PC-9 (cell line): ENCODE measurements at places on chromosomes 7 and 10. TPM values are rescaled to one million over a fixed set of nuclear protein-coding genes. Genes with fewer than 3 reads are reported as not detected.

DNA sequence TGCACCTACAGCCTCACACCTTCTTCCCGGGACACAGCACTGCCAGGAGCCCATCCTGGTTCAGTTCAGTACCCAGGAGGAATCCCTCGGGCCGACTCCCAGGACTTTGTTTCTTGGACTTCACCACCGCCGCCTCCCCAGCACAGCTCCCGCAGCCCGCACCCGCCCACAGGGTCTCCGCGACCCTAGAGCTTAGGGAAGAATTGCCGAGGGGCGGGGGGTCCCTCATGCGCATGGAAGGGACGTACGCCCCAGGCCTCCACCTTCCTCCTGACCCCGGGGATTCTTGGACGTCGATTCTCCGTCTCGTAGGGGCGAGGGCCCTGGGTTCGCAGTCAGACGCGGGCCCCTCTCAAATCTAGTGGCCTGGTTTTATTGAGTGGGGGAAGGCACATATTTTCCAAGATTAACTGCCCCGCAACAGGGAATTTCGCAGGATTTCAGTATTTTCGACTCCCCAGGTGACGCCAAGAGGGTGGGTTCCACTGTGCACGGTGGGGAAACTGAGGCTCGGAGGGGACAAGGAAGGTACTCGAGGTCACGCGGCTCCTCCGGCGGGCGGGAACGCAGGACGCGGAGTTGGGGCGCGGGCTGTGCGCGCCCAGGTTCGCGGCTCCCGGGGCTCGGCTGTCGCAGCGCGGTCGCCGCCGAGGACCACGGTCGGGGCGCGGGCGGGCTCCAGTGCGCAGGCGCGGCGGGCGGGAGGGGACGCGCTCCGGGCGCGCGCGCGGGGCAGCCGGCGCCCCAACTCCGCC is at the start of gene ADCY1:
TSS of gene ADCY1 (plus strand) at position 708 of the 755 bp plus-strand sequence. CDS start 176 bp downstream, outside the sequence.
- H3K4me1 ChIP-seq, result no peaks in the 10 kb centered on the region
- peaks cover 87% of the 10 kb centered on the region for H3K27me3 ChIP-seq
- no peaks in the 10 kb centered on the region for H3K36me3 ChIP-seq
- H3K27ac ChIP-seq, result no peak within 1 kb of the TSS

DNA sequence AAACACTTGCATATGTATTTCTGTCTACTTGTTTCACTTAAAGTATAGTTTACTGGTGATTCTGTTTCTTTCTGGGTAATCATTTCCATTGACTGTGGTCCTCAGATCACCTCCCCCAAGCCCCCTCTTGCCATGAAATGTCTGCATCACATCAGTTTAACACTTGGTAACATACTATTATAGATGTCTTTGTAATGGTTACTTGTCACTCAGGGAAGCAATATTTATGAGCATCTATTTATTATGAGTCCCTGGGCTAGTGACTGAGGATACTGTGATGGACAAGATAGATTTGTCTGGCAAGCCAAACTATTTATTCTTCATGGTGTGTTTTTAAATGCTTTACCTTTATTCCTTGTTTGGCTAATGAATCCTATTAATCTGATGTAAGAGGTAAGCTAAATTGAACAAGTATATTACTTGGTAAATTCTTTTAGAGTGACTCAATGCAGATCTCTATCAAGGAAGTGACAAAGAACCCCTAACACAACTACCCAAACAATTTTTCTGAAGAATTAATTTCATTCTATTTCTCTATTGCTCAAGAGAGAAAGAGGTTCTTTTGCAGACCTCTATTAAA is 270.9 kb downstream of the RELN start:
- H3K4me1 ChIP-seq, result peaks cover 28% of the 10 kb centered on the region
- no peaks in the 10 kb centered on the region for H3K27me3 ChIP-seq
- H3K36me3 ChIP-seq, result no peaks in the 10 kb centered on the region
- peak; percentile 14 for DNase-seq

The MCM10 gene
- total RNA-seq, result 20.9 and 24.5 TPM in 2 replicates

The AEBP1 gene
- total RNA-seq, result 0.33 and 0.98 TPM in 2 replicates

The FAM24B gene
- total RNA-seq, result 10.8 and 14.8 TPM in 2 replicates

The SPDYE9 gene
- not detected in 2 replicates for total RNA-seq

The DPP6 gene
- not detected in 2 replicates for total RNA-seq

The FAM180A gene
- not detected in 2 replicates for total RNA-seq

- peak overlapping the region; percentile 42 for H3K27ac ChIP-seq
- no peaks in the 10 kb centered on the region for H3K36me3 ChIP-seq
- DNase-seq, result no peak
- no peaks in the 10 kb centered on the region for H3K27me3 ChIP-seq
Measured at GRCh38 chr10:93751832-93752231, 5.9 kb upstream of the LGI1 start.

The LRIT1 gene
- total RNA-seq, result not detected in 2 replicates

DNA sequence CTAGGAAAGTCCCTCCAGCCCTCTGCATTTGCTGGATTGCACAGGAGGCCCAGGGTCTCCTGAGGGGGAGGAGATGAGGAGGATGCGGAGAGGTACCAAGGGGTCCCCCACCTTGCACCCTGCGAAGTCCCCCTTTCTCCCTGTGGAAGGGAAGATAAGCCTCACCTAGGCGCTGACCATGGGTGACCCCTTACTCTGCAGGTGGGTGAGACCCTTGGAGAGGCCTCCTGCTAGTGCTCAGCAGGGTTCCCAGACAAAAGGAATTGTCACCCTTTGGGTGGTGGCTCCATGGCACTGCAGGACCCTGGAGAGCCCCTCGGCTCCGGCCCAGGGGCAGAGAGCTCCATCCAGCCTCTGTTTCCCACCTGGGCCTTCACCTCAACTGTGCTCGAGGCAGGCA is 107.0 kb upstream of the RET start:
- H3K36me3 ChIP-seq, result no peaks in the 10 kb centered on the region
- no peaks in the 10 kb centered on the region for H3K27me3 ChIP-seq
- H3K4me3 ChIP-seq, result no peak overlapping the region
- no peak for DNase-seq

DNA sequence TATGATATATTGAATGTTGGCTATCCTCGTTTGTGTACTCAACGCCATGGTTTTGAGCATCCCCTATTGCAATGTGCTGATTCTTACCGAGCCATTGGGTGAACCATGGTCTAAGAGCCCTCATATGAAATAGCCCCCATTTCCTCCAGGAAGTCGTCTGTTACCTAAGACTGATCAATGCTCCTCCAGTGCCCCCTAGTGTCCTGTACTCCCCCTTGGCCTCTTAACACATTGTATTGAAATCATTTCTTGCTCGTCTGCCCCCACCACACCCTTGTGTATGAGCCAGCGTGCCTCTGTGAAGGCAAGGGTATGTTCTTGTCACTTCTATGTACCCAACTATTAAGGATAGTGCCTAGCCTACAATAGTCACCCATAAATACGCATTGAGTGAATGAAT is 11.2 kb upstream of the SLC35B4 start:
- no peak overlapping the region for H3K27ac ChIP-seq
- H3K4me3 ChIP-seq, result no peak overlapping the region
- H3K36me3 ChIP-seq, result no peaks in the 10 kb centered on the region

GRCh38 chr7:41568135-41568534 is 134.8 kb downstream of the INHBA start:
- no peaks in the 10 kb centered on the region for H3K27me3 ChIP-seq
- peaks cover 22% of the 10 kb centered on the region for H3K4me1 ChIP-seq
- H3K27ac ChIP-seq, result no peak overlapping the region

GRCh38 chr10:77027576-77027975 is 610.0 kb downstream of the KCNMA1 start:
- H3K4me1 ChIP-seq, result no peaks in the 10 kb centered on the region
- no peak overlapping the region for H3K27ac ChIP-seq
- no peaks in the 10 kb centered on the region for H3K36me3 ChIP-seq
- H3K27me3 ChIP-seq, result peaks cover 16% of the 10 kb centered on the region
- DNase-seq, result no peak

The CYP2W1 gene
- 0.63 TPM in 1 of 2 replicates, not detected in the other for total RNA-seq

GRCh38 chr10:86391986-86392722 is 25.6 kb upstream of the GRID1 start:
- H3K36me3 ChIP-seq, result no peaks in the 10 kb centered on the region
- DNase-seq, result no peak
- H3K27me3 ChIP-seq, result no peaks in the 10 kb centered on the region
- no peak overlapping the region for H3K27ac ChIP-seq
- no peak overlapping the region for H3K4me3 ChIP-seq

DNA sequence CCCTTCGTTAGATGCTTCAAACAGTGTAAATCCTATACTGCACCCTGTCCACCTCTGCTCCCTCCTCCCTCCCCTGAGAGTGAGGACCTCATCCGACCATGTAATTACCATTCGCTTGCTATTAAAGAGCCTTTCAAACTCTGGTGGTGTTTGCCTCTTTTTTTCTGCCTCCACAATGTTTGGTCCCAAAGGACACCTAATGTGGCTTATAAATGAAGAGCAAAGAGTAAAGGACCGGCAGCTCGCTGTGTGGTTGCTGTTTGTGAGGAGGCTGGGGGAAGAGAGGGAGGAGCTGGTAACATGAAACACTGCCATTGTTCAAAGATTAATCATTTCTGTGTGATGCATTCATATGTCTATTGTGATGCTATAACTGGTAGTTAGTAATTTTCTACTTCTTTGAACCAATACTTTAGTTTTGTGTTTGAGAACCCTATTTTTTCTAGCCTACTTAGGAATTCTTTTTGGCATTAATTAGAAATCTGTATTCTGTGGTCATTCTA is 27.9 kb downstream of the MTURN start:
- no peaks in the 10 kb centered on the region for H3K27me3 ChIP-seq
- peak; percentile 39 for DNase-seq
- H3K27ac ChIP-seq, result no peak overlapping the region
- H3K36me3 ChIP-seq, result no peaks in the 10 kb centered on the region
- H3K4me1 ChIP-seq, result peaks cover 54% of the 10 kb centered on the region
- no peak overlapping the region for H3K4me3 ChIP-seq

DNA sequence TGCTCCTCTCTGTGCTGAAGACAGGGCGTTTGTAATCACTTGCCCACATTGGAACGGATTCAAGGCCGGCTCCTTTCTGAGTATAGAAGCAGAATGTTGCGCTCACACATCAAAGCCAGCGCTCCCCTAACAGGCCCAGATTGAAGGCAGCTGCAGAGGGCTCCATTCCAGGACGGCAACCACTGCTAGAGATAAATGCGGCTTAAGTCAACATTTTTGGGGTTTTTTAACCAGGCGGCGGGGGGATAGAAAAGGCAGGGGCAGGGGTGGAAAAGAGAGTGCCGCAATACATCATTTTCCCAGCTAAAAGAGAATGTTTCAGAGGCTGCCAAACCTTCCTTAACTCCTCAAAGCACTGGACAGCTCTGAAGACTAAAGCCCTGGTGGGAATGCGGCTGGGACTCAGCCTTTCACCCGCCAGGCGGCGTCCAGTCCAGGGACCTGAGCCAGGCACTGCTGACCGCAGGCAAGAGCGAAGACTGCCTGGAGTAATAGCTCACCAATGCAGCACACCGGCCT is 189.6 kb downstream of the TNS3 start:
- no peaks in the 10 kb centered on the region for H3K27me3 ChIP-seq
- H3K27ac ChIP-seq, result no peak overlapping the region
- H3K4me3 ChIP-seq, result no peak overlapping the region
- H3K36me3 ChIP-seq, result peaks cover 79% of the 10 kb centered on the region
